ENCODE measurements at places on chromosomes 1 and 21. TPM values are rescaled to one million over a fixed set of nuclear protein-coding genes. Genes with fewer than 3 reads are reported as not detected.

Gene CDA
- not detected for total RNA-seq

Gene FCMR
- 49.4 TPM for total RNA-seq

Gene CYYR1
- total RNA-seq, result not detected

Gene SUMO3
- total RNA-seq, result 72.9 TPM

GRCh38 chr21:46555225-46555617 lies 49.7 kb downstream of the S100B start:
- H3K4me1 ChIP-seq, result peaks cover 77% of the 10 kb centered on the region

DNA sequence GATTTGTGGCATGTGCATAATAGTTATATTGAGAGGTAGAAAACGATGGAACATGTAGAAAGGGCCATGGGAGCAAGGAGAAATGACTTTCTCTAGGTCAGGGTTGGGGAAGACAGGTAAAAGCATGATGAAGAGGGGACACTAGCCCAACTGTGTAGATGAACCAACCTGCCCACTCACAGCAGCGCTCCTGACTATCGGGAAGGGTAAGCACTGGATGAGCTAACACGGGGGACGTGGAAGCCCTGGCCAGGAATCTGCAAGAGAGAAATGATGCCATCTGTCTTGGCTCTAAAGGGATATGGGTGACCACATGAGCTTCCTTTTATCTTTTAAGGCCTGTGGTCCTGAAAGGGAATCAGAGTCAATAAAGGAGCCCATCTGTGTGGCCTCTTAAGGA lies 36.2 kb upstream of the TMEM125 start:
- no peaks in the 10 kb centered on the region for H3K36me3 ChIP-seq
- no peak for DNase-seq
- H3K4me1 ChIP-seq, result no peaks in the 10 kb centered on the region
- H3K27ac ChIP-seq, result no peak overlapping the region
- H3K27me3 ChIP-seq, result no peaks in the 10 kb centered on the region

DNA sequence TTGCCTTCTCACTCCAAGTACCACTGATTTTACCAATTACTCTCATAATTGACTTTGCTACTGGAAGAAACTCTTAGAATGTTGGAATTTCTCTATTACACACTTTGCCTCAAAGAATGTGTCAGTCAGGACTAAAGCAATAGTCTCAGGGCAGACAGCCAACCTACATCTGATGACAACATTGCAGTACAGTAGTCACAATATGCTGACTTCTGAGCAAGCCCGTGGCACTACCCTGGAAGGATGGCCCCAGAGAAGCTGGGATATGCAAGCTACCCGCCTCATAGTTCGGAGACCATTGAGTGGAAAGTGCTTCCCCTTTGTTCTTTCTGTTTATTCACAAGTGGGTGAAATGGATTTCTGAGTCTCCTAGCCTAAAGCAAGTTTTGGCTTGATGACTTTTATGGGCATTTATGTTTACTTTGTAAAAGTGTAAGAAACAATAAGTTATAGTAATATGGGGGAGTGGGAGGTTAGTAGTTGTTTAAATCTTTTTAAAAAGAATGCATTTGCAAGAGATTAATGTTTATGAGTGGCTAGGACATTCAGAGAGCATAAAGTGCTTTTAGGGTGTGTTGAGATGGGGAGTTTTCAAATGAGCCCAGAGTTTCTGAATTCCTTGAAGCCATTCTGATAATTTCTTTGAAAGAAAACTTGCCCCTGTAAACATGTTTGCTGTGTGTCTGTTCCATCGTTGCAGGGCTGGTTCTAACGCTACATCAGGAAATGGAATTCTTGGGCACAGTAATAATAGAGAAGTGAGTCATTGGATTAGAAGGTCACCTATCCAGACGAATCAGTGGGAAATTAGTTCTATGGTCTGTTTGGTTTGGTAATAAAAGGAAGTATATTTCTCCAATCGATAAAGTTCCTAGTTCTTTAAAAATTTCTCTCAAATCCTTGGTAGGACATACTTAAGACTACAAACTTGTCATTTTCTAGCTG lies 63.8 kb downstream of the LMO4 start:
- H3K27me3 ChIP-seq, result no peaks in the 10 kb centered on the region
- no peak overlapping the region for H3K27ac ChIP-seq
- no peak overlapping the region for H3K4me3 ChIP-seq
- no peaks in the 10 kb centered on the region for H3K36me3 ChIP-seq

DNA sequence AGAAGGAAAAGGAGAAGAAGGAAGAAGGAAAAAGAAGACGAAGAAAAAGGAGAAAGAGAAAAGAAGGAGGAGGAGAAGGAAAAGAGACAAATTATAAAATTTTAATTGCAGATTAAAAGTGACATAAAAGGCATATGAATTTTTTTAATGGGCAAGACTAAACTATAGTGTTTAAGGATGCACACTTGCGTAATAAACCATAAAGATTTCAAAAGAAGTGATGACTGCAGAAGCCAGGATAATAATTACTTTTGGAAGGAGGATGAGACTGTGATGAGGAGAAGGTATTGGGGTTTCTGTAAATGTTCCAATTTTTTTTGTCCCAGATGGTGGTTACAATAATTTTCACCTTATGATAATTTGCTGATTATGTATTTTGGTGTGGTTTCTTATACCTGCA lies 243.1 kb upstream of the PKN2 start:
- H3K4me3 ChIP-seq, result no peak overlapping the region
- H3K27me3 ChIP-seq, result no peaks in the 10 kb centered on the region
- no peaks in the 10 kb centered on the region for H3K4me1 ChIP-seq
- H3K36me3 ChIP-seq, result no peaks in the 10 kb centered on the region
- no peak overlapping the region for H3K27ac ChIP-seq
- DNase-seq, result no peak

DNA sequence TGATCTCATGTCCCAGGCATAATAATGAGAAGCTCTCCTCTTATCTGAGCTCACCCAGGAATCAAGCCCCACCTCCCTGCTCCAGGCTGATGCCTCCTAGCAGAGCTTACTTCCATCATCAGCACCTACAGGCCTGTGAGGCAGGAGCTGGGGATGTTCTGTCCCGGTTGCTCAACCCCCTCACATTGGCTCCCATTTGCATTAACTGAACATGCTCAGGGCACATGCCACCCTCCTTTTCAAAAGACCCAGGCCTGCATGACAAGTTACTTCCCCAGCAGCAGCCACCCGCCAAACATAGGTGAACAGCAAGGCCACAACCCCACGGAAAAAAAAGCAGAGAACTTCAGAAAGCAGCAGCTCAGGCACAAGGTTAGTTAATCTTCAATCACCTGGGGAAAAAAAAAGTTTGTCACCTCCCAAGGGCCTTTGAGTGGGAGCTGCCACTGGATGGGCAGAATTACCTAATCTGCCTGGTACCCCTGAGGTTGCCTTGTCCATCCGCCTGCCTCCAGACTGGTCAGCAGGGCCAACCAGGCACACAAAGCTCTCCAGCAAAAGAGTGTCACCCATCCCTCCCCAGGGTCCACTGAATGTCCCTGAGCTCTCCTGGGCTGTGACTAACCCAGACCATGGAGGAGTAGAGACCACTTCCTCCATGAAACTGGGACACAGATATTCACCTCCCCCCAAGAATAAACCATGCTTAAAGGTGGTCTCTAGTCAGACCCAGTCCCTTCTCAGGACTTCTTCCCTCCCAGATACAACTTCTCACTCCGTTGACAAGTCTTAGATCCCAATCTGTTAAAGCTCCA lies 4.4 kb downstream of the KCNN3 start:
- H3K36me3 ChIP-seq, result no peaks in the 10 kb centered on the region
- DNase-seq, result no peak
- H3K4me3 ChIP-seq, result no peak overlapping the region
- H3K4me1 ChIP-seq, result peaks cover 27% of the 10 kb centered on the region

DNA sequence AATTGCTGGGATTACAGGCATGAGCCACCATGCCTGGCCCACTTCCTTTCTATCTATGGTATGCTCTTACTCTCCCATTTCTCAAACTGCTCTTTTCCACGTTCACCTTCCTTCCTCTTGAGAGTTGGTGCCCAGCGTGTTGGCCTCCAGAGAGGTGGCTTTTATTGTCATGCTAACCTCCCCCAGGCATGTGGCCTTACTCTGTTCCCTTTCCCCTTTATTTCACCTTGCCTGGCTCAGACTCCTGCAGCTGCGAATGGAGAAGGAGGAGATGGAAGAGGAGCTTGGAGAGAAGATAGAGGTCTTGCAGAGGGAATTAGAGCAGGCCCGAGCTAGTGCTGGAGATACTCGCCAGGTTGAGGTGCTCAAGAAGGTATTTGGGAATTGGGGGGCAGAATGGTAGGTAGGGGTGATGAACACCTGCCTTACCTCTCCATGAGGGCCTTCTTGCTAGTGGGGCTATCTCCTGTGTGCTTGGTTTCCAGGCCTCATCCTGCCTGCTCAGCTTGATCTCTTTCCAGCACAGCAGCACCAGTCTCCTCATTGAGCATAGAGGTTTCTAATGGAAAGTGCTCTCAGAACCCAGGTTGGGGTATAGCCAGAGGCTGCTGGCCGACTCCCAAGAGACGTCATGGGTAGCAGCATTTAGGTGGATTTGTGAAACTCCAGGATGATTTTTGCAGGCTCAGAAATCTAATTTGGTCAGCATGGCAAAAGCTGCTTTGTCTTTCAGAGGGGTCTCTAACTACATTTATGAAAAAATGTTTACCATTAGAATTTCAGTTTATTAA lies 13.2 kb upstream of the TUFT1 start:
- no peaks in the 10 kb centered on the region for H3K4me1 ChIP-seq
- H3K36me3 ChIP-seq, result no peaks in the 10 kb centered on the region
- no peak overlapping the region for H3K4me3 ChIP-seq
- no peak overlapping the region for H3K27ac ChIP-seq
- no peak for DNase-seq

DNA sequence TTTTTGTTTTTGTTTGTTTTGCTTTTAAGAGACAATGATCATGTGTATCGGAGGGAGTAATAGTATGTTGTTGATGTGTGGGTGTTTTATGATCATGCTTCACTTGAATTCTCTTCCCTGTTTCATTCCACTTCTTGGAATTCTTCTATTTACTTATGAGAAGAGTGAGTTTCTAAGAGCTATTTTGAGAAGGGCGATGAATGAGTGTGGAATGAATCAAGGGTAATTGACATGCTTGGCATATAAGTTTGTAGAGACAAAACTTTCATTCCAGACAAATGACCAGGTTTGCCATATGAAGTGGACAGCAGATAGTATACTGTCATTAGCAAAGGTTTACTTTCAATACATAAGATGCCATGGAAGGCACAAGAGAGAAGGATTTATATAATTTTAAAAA lies 42.3 kb upstream of the PDC start:
- H3K36me3 ChIP-seq, result no peaks in the 10 kb centered on the region
- H3K4me1 ChIP-seq, result no peaks in the 10 kb centered on the region
- no peak overlapping the region for H3K4me3 ChIP-seq
- no peak overlapping the region for H3K27ac ChIP-seq
- DNase-seq, result no peak
- H3K27me3 ChIP-seq, result no peaks in the 10 kb centered on the region

- H3K36me3 ChIP-seq, result no peaks in the 10 kb centered on the region
- no peak for DNase-seq
- H3K4me3 ChIP-seq, result no peak overlapping the region
Measured at GRCh38 chr1:73782901-73783300, 415.1 kb downstream of the LRRIQ3 start.

DNA sequence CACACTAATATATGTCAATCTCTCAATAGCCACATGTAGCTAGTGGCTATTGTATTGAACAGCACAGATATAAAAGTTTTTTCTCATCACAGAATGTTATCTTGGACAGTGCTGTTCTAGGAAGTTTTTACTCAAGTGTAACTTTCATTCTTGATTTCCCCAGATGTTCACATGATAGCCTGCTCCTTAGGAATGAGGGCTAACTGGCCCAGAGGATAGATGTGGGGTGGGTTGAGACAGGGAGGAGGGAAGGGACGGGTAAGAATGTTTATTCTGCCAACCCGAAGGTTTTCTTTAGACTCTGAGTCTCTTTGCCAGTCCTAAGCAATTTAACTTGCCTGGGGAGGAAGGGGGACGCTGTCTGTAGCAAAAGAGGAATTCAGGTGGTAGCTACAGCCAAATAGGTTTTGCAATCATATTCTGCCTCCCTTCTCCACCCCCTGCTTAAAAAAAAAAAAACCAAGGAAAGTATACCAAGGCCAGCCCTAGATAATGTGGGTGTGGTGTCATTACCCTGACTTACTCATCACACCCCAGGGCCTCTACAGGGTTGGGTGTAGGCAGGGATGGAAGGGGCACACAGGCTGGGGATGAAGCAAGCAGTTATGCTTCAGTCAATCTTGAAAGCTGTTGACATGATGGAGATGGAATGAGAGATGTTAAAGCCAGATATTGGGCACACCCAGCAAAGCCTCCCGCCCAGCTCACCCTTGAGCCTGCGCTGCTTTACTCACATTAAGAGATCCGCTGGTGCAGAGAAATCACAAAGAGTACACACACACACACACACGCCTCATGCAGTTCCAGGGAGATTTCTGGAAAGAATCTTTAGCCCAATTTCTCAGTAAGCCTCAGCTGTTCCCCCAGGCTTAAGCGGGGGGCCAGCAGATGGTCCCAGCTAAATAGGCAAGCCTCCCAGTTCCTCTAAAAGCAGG lies 59.9 kb downstream of the PLXNA2 start:
- DNase-seq, result peak; percentile 26
- no peaks in the 10 kb centered on the region for H3K36me3 ChIP-seq
- H3K27me3 ChIP-seq, result peaks cover 10% of the 10 kb centered on the region
- peaks cover 5% of the 10 kb centered on the region for H3K4me1 ChIP-seq
- H3K27ac ChIP-seq, result no peak overlapping the region

- no peak for DNase-seq
- H3K27ac ChIP-seq, result no peak overlapping the region
- H3K4me3 ChIP-seq, result no peak overlapping the region
- no peaks in the 10 kb centered on the region for H3K36me3 ChIP-seq
- peaks cover 7% of the 10 kb centered on the region for H3K27me3 ChIP-seq
Measured at GRCh38 chr1:204915861-204916495, 45.3 kb downstream of the NFASC start.

DNA sequence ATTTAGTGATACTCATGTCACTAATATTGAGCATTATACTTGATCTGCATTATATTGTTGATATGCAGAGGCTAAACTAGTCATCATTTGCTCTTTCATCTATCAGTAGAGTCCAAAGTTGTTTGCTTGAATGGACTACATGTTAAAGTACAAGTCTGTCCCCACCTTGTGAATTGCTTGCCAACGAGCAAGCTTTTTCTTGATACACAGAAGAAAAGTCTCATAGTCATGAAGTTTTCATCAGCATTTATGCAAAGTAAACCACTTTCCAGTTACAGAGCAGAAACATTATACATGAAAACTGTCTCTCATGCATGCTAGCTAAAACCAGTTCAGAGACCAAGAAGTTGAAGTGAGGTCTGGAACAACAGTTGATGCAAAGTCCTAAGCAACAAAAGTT lies 13.0 kb downstream of the SFPQ start:
- H3K36me3 ChIP-seq, result peaks cover 90% of the 10 kb centered on the region
- H3K27me3 ChIP-seq, result no peaks in the 10 kb centered on the region
- DNase-seq, result no peak
- H3K4me1 ChIP-seq, result peaks cover 64% of the 10 kb centered on the region
- H3K27ac ChIP-seq, result peak overlapping the region; percentile 79

DNA sequence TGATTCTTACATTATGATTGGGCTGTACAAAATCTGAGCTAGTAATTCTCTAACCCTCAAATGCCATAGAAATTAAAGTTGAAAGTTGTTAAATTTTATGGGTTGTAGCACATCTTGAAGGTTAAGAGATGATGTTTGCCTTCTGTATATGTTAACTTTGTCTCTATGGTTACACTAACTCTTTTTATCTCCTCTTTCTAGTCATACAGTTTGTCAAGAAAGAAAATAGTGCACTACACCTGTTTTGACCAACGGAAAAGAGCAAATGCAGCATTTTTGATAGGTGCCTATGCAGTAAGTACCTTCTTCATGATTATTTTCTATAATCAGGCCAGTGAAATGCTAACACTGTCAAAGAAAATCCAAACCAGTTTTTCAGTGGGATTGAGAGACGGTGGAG lies 38.2 kb downstream of the CDC14A start:
- H3K4me3 ChIP-seq, result no peak overlapping the region
- peaks cover 81% of the 10 kb centered on the region for H3K4me1 ChIP-seq
- DNase-seq, result no peak
- no peaks in the 10 kb centered on the region for H3K27me3 ChIP-seq

Measured in activated CD8-positive, alpha-beta T cell treated with anti-CD3 and anti-CD28 coated beads for 36 hours (primary cell).